ENCODE measurements at places on chromosomes 2 and 18. TPM values are rescaled to one million over a fixed set of nuclear protein-coding genes. Genes with fewer than 3 reads are reported as not detected.
A peak's percentile ranks its signal among the peaks of the same experiment; 100 is the strongest.

DNA sequence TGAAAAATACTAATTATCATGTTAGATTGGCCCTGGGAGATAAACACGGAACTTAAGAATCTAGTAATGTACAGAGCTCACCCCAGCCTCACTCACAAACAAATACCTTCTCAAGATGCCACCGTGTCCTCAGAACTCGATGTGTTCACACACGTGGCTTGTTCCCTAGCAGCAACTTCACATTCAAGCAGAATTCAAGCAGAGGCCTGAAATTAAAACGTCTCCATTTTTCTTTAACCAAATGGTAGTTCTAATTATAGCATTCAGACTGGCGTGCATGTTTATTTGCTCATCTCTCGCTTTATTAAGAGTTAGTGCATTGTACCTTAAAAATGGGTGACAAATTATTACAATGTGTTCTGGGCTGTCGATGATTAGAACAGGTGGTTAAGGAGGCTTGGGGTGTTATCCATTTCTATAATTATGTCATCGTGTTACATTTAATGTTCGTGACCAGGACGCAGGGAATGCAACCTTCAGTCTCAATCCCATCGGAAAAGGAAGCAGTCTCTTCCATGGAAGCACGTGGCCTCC, 57.3 kb upstream of the SLC66A3 start:
- DNase-seq = no peak

DNA sequence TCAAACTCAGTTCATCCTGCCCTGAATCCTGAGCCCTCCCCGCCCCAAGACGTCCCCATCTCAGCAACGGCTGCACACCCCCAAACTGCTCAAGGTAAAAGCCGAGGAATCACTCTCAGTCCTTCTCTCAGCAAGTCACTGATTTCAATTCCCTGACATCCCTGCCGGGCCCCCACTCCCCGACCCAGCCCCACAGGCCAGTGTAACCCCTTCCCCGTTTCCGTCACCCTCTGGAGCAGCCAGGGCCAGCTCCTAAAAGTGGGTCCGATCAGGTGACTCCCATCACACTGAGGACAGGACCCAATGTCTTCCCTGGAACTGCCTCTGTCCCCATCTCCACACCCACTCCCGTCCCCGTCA, 20.5 kb downstream of the SNORC start:
- DNase-seq = peak; percentile 16

DNA sequence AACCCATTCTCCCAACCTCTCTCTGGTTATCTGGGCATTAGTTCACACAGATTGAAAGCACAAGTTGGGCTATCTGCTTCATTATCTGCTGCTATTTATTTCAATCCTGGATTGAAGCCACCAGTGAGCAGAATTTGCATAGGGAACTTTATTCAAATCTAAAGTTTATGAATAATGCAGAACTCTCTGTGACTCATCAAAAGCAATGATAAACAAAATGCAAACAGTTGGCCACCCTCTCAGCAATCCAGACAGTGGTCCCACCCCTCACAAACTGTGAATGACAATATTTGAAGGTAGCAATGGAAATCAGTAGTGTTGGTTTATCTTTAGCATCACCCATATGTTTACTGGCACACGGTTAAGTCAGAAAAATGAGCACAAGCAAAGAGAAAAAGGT, 106.8 kb upstream of the TMEM178A start:
- no peak for DNase-seq

- no peak for DNase-seq
Measured at GRCh38 chr18:62345909-62346308, 20.8 kb downstream of the TNFRSF11A start.

DNA sequence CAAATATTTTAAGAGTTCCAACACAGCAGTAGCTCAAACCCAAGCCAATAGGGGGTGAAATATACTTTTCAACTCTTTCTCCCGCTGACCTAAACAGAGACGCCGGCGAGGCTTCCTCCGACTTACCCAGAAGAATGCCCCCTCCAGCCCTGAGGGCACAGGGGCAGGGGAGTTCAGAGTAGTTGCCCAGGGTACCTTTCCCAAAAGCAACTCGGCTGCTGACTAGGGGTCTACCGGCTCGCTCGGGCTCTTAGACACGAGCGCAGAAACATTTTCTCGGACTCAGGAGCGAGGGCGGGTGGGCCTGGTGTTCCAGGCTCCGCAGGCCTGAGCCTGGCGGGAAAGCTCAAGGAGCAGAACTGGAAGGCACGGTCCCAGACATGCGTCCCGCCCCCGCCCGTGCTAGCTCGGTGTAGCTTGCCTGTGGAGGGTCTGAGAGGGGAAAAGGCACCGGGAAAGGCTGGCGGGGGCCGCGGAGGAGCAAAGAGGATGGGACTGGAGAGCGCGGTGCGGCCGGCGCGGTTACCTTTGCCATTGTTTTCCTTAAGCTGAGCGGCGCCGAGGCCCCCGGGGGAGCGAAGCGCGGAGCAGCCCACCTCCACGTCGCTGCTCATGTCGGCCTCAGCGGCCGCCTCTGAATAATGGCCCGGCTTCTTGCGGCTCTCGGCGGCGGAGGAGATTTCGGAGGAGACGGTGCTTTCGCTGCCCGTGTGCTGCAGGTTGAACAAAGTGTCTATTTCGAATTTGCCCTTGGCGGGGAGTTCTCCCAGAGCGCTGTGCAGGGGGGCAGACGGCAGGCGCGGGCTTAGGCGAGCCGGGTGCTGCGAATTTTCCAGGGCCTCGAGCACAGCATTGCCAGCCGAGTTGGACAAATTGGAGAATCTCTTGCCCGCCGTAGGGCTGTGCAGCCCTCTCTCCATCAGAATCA, 674 bp downstream of the EVX2 start:
- DNase-seq = no peak

GRCh38 chr2:45622336-45623075, 11.4 kb upstream of the SRBD1 start:
- DNase-seq = no peak

- no peak for DNase-seq
Measured at GRCh38 chr2:179275253-179276012, 10.8 kb upstream of the SESTD1 start.

DNA sequence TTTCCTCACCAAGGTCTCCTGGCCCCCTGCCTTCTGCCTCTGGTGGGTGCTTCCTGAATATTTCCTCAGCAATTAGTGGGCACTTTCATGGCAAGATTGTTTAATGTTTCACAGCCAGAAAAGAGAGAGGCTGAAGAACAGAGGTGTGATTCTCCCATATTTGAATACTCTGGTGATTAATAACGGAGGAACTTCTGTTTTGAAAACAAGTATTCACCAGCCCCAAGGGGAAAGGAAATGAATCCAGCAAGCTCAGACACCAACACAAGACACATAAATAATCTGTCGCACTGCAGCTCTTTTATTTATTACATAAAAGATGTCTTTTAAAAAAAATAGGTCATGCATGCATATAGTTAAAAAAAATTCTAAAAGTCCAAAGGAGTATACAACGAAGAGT, 57.7 kb downstream of the MRPL35 start:
- no peak for DNase-seq

- no peak for DNase-seq
Measured at GRCh38 chr2:12921321-12921720, 204.6 kb downstream of the TRIB2 start.

- no peak for DNase-seq
Measured at GRCh38 chr2:235516257-235516656, 22.4 kb downstream of the AGAP1 start.

DNA sequence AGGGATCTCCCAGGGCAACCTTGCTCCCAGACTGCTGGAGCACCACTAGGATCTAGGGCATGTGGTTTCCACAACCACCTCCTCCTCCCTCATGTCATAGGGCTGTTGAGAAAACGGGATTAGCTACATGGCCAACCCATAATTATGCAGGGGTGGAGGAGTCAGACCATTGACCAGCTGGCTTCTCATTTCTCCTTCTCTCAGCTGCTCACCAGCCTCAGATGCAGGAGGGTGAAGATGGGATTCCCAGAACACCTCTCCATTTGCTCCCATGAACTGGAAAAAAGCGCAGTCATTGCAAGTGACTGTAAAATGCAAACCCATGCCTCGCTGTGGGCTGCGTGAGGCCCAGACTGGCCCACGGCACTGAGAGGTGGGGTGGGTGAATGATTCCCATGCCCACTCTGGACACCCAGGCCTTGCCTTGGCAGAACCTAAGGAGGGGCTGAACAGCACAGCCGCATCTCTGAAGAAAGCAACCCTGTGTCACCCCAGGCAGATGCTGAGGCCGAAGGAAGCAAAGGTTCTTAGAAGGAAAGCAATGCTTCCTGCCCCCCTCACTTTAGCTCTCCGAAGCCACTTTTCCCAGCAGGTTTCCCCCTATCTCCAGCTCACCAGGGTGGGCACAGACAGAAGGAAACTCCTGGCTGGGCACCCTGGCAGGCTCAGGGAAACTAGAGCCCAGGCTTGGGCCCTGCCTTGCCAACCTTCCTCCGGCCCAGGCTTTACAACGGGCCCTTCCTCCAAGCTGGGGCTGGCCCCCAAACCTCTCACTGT, 69.6 kb upstream of the RTN4 start:
- no peak for DNase-seq

- DNase-seq = no peak
Measured at GRCh38 chr2:235690809-235691450, 197.1 kb downstream of the AGAP1 start.

- DNase-seq = no peak
Measured at GRCh38 chr2:217289907-217290280, 430.0 kb upstream of the TNP1 start.

DNA sequence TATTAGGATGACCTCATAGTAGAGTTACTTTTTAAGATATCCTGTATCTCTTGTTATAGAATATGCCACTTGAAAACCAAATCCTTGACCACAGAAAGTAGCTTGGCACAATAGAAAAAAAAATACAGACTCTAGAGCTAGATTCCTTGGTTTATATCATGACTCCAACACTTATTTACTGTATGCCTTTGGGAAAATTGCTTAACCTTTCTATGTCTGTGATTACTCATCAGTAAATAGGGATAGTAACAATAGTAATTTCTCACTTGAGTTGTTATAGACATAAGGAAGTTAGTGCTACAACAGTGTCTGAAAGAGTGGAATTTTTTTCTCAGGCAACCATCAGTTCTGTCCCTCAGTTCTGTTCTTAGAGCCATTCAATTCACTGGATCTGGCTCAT, 193.8 kb downstream of the GULP1 start:
- no peak for DNase-seq

DNA sequence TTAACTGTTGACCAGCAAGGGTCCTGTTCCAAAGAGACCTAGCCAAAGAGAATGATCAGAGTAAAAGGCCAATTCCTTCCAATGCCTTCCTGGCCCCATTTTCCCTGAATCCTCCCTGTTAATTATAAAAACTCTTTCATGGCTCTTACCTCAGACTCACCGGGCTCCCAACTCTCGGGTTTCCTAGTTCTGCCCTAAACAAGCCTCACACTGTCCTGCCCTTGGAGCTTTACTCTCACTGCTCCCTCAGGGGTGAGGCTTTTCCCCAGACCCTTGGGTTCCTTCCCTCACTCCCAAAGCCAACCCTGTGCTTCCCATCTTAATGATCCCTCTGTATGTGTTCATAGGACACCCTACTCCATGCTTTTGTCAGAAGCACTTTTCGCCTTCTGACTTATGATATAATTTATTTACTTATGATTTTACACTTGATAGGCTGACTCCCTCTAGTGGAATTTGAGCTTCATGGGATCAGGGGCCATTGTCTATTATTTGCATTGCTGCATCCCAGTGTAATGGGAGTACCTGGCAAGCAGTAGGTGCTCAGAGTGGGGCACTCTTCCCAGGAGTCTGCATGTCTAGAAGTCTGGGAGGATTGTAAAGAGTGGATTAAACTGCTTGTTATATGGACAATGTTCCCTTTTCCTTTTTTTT, 29.9 kb upstream of the ZNG1B start:
- no peak for DNase-seq

DNA sequence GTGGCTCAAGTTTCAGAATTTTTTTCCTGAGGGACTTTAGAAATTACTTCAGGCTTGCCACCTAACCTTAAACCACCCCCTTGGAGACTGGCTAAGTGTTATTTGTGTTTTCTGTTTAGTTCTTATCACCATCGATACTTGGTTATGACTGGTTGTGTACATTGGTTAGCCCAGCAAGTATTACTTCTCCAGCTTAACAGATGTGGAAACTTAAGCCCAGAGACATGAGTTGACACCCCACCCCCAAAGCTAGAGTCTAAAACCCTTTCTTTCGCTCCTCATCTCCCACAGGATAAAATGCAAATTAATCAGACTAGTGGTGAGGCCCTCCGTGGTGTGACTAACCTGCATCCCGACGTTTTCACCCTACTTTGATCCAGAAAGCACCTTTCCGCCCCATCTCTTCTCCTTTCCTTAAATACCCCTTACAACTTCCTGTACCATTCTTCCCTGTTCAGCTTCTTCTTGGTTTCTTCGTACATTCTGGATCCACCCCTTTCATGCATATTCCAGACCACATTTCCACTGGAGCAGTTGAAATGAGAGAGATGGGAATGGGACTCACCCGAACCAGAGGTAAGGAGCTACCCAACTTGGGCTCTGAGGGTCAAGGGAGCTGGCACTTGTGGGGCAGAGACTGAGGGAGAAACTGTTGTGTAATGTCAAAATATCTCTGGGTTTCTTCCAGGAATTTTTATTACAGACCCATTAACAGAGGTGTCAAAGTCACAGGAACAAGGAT, 819 bp upstream of the MAP3K2 start:
- no peak for DNase-seq

DNA sequence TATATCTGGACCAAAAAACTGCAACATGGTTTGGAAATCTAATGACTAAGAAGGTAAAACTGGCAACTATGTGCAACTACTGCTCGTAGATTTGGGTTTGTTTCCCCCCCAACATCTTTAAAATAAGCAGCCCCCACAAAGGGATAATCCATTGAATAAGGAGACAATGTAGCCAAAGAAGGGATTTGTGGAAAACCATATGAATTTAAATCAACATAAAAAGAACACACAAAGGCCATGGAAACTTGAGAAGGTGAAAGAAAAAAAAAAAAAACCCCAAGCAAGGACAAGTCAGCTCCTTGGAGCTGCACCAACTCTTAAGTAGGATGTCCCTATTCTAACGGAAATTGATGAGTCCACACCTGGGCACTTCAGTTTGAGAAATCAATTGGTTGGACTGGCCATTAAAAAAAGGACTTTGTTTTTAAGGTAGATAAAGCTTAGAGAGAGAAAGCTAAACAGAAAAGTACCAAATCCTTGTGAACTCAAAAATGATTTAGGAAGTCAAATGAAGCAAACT, 53.7 kb upstream of the ST8SIA5 start:
- no peak for DNase-seq

- peak; percentile 52 for DNase-seq
Measured at GRCh38 chr2:218733171-218734021, 22.8 kb downstream of the TTLL4 start.

GRCh38 chr18:78525366-78526111, 454.1 kb upstream of the SALL3 start:
- DNase-seq = no peak

FTCDNL1 gene
- 7.8 TPM for total RNA-seq

ITGB6 gene
- 0.86 TPM for total RNA-seq

GRCh38 chr2:126902859-126903258, 4.2 kb downstream of the TEX51 start:
- DNase-seq = no peak

SLC4A3 gene
- total RNA-seq = 360 TPM

All from left cardiac atrium (tissue), 4 donors.